RPMI7951 (cell line): ENCODE measurements at places on chromosomes 7 and 10. TPM values are rescaled to one million over a fixed set of nuclear protein-coding genes. Genes with fewer than 3 reads are reported as not detected.

The SPDYE6 gene
- total RNA-seq, result 0.24 TPM in 1 of 2 replicates, not detected in the other

The SUN3 gene
- not detected in 2 replicates for total RNA-seq

The MDH2 gene
- total RNA-seq, result 84.1 and 97.4 TPM in 2 replicates

The PDE6C gene
- total RNA-seq, result not detected in 2 replicates

The EPC1 gene
- total RNA-seq, result 14.1 and 18.1 TPM in 2 replicates
